ENCODE measurements at places on chromosomes 4 and X. TPM values are rescaled to one million over a fixed set of nuclear protein-coding genes. Genes with fewer than 3 reads are reported as not detected.

FAM13A gene
- polyA plus RNA-seq: 64.6 TPM

CDS1 gene
- 21.0 TPM for polyA plus RNA-seq

TXK gene
- 5.5 TPM for polyA plus RNA-seq

XK gene
- 3.1 TPM for polyA plus RNA-seq

ZBED1 gene
- polyA plus RNA-seq: 35.3 TPM

GPR34 gene
- polyA plus RNA-seq: 8.1 TPM

FAM47E gene
- polyA plus RNA-seq: 6.3 TPM

IQCM gene
- not detected for polyA plus RNA-seq

ASMT gene
- polyA plus RNA-seq: 0.13 TPM

PLXNB3 gene
- 3.2 TPM for polyA plus RNA-seq

APLN gene
- polyA plus RNA-seq: 14.2 TPM

AKAP4 gene
- not detected for polyA plus RNA-seq

HTR2C gene
- polyA plus RNA-seq: 0.11 TPM
